ENCODE measurements at places on chromosomes 11 and 22. TPM values are rescaled to one million over a fixed set of nuclear protein-coding genes. Genes with fewer than 3 reads are reported as not detected.

BBOX1 gene
- total RNA-seq, result not detected

GRCh38 chr11:64745521-64746328, 1.8 kb upstream of the RASGRP2 start:
- peak overlapping the region; percentile 44 for H3K4me3 ChIP-seq
- H3K27ac ChIP-seq, result no peak overlapping the region
- H3K27me3 ChIP-seq, result no peaks in the 10 kb centered on the region
- peaks cover 11% of the 10 kb centered on the region for H3K4me1 ChIP-seq
- H3K36me3 ChIP-seq, result no peaks in the 10 kb centered on the region

DNA sequence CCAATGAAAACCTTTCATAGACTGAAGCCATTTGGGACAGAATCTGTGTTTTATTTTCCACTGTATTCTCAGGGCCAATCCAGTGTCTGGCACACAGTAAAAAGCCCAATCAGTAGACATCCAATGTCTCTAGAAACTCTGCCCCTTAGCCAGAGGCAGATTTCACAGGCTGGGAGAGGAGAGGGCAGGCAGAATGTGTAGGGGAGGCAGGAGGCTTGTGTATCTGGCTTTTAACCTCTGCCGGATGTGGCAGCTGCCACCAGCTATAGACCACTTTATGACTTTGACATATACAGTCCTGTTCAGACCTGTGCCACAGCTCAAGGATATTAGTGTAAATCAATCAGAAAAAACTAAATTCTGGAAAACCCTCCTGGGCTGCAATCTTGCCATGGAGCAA, 4.4 kb downstream of the EXPH5 start:
- no peaks in the 10 kb centered on the region for H3K36me3 ChIP-seq
- H3K27ac ChIP-seq, result no peak overlapping the region
- no peaks in the 10 kb centered on the region for H3K27me3 ChIP-seq
- peaks cover 5% of the 10 kb centered on the region for H3K4me1 ChIP-seq
- no peak for DNase-seq

GAL3ST1 gene
- total RNA-seq, result 3.0 TPM

GRCh38 chr11:2151500-2152257, 9.3 kb downstream of the INS start:
- peak; percentile 82 for DNase-seq
- no peak overlapping the region for H3K4me3 ChIP-seq
- H3K27me3 ChIP-seq, result no peaks in the 10 kb centered on the region
- H3K36me3 ChIP-seq, result no peaks in the 10 kb centered on the region
- H3K27ac ChIP-seq, result no peak overlapping the region

TPBGL gene
- not detected for total RNA-seq

DNA sequence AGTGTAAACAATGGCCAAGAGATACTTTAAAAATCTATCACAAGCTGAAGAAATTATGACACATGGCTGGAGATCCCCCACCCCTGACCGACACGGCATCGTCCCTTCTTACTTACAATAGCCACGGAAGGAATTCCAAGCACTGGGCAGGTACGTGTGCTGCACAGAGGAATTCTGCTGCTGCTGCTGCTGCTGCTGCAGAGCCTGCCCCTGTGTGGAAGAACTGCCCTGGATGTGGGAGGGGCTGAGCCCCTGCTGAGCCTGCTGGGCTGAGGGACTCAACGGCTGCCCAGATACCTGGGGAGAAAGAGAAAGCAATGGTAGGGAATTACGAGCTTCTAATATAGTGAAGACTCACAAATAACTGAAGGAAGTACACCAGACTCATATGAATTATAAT, 15.0 kb upstream of the NFRKB start:
- no peak for DNase-seq
- H3K4me1 ChIP-seq, result no peaks in the 10 kb centered on the region
- no peaks in the 10 kb centered on the region for H3K27me3 ChIP-seq
- no peak overlapping the region for H3K4me3 ChIP-seq
- H3K27ac ChIP-seq, result no peak overlapping the region
